ENCODE measurements at places on chromosomes 1 and 21. TPM values are rescaled to one million over a fixed set of nuclear protein-coding genes. Genes with fewer than 3 reads are reported as not detected.

Gene KIF17
- total RNA-seq: 0.80 TPM

- no peaks in the 10 kb centered on the region for H3K27me3 ChIP-seq
- H3K4me1 ChIP-seq: no peaks in the 10 kb centered on the region
- H3K27ac ChIP-seq: peak overlapping the region; percentile 1
- no peak for DNase-seq
- H3K36me3 ChIP-seq: no peaks in the 10 kb centered on the region
These were observed 69.9 kb upstream of the GCLM start for GRCh38 chr1:93979040-93979717.

- no peaks in the 10 kb centered on the region for H3K36me3 ChIP-seq
- H3K27ac ChIP-seq: no peak overlapping the region
- no peaks in the 10 kb centered on the region for H3K4me1 ChIP-seq
- DNase-seq: no peak
These were observed 43.5 kb downstream of the TRIM33 start for GRCh38 chr1:114467491-114467890.

- no peak for DNase-seq
- H3K27me3 ChIP-seq: no peaks in the 10 kb centered on the region
- no peaks in the 10 kb centered on the region for H3K36me3 ChIP-seq
- no peak overlapping the region for H3K4me3 ChIP-seq
These were observed 161.2 kb downstream of the HMCN1 start for GRCh38 chr1:185895208-185895900.

- H3K4me1 ChIP-seq: no peaks in the 10 kb centered on the region
- H3K27ac ChIP-seq: no peak within 1 kb of the TSS
- H3K4me3 ChIP-seq: peak within 1 kb of the TSS; percentile 28
These were observed at the start of gene CNKSR1 for GRCh38 chr1:26177182-26177684. TSS of gene CNKSR1 (plus strand) at chr1:26177491. CDS start at chr1:26177548, 57 bp downstream.

DNA sequence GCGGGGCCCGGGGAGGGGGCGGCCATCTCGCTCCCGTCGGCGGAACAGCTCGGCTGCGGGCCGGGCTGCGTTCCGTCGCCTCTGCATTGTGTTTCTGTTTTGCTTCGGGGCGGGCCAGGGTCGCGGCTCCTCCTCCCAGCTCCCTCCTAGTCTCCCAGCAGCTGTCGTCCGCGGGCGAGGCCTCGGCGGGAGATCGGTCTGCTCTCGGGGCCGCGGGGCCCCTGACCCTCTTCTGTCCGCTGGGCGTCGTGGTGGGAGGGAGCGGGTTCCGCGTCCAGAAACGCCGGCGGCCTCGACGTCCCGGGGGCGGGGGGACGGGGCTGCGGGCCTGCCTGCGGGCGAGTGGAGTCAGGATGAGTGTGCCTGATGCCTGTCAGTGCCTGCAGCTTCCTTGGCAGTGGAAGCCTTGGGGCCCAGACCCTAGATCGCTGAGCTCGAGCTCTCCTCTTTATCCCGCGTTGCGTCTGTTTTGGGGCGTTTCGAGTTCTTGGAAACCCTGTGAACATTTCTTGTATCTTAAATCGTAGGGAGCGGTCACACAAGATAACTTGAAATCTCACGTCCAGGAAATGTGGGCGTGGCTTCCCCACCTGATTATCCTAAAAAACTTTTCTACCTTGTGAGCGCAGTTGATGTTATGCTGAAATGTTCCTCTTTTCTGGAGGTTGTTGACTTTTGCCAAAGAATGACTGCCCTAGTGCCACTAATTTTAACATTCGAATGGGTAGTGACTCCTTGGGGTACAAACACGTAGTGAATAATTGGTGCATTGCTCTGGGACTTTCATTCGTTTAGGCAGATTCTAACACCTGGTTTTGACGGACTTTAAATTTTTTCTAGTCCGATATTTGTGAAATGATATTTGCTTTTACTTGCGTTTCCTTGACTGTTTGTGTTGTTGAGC is 676 bp downstream of the MORC3 start:
- peak overlapping the region; percentile 99 for H3K27ac ChIP-seq
- H3K4me3 ChIP-seq: peak overlapping the region; percentile 90
- peak; percentile 82 for DNase-seq

GRCh38 chr21:23694390-23694789 is 1912.9 kb downstream of the MRPL39 start:
- no peak for DNase-seq
- H3K27ac ChIP-seq: no peak overlapping the region
- H3K36me3 ChIP-seq: no peaks in the 10 kb centered on the region
- no peak overlapping the region for H3K4me3 ChIP-seq
- H3K4me1 ChIP-seq: no peaks in the 10 kb centered on the region
- H3K27me3 ChIP-seq: no peaks in the 10 kb centered on the region

Gene HCN3
- 24.9 TPM for total RNA-seq

DNA sequence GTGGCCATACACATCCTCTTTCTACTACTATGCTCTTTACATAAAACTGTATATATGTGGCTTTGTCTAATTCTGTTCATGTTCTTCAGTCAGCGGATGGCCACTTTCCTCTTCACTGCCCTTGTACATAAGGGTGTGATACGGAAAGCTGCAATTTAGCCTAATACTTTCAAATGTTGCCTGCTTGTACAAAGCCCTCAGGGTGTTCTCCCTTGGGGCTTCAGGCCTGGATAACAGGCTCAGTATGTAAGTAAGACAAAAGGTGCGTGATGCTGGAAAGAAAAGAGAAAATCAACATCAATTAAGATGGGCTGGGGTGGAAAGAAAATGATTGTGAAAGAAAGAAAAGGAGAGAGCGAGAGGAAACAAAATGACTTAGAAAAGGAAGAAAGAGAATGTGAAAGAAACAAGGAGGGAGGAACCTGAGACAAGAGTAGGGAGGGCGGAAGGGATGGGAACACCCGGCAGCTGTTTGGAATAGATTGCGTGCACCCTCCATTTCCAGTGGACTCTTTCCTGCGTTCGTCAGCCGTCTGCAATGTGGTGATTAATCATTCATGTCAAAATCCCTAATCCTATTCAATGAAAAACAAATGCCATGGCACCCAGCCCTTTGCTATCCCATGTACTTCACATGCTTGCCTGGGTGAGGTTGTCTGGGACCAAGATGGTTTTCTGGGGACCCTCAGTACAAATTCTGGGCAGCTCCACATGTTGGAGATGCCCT is 553.6 kb downstream of the NUF2 start:
- DNase-seq: peak; percentile 49
- H3K4me1 ChIP-seq: no peaks in the 10 kb centered on the region
- H3K4me3 ChIP-seq: no peak overlapping the region

Gene LRRC3
- 6.6 TPM for total RNA-seq

- no peak overlapping the region for H3K27ac ChIP-seq
- DNase-seq: no peak
- H3K4me1 ChIP-seq: no peaks in the 10 kb centered on the region
- H3K27me3 ChIP-seq: no peaks in the 10 kb centered on the region
- peaks cover 98% of the 10 kb centered on the region for H3K36me3 ChIP-seq
These were observed 47.2 kb downstream of the PRRC2C start for GRCh38 chr1:171532520-171532919.

GRCh38 chr21:34537838-34538237 is 25.8 kb upstream of the KCNE1 start:
- no peaks in the 10 kb centered on the region for H3K36me3 ChIP-seq
- H3K27ac ChIP-seq: no peak overlapping the region
- no peak overlapping the region for H3K4me3 ChIP-seq
- H3K27me3 ChIP-seq: no peaks in the 10 kb centered on the region

DNA sequence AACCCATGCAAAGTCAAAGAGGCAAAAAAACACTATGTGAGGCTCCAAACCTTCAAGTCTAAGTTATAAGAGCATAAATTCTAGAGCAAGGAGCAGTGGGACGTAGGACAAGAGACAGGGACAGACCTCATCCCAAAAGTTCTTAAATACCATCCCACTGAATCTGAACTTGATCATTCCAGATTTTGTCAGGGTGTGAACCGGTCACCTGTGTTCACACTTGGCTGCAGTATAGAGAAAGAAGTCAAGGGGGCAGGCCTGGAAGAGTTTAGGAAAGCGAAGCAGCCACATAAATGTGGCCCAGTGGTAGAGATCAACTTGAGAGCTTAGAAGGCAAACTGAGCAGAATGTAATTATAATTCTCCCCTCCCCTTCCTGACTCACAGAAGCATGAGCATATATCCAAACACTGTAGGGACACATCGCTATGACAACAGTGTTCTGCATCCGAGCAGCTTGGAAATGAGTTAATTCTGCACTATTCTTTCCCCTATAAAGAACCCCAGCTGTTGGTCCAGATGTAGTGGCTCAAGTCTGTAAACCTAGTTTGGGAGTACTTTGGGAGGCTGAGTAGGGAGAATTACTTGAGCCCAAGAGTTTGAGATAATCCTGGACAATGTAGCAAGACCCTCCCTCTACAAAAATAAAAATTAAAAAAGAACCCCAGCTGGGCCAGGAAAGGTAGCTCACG is 2.7 kb downstream of the AKR7A2 start:
- peaks cover 37% of the 10 kb centered on the region for H3K4me1 ChIP-seq
- DNase-seq: peak; percentile 10
- H3K27ac ChIP-seq: no peak overlapping the region
- H3K36me3 ChIP-seq: peaks cover 39% of the 10 kb centered on the region
- H3K27me3 ChIP-seq: no peaks in the 10 kb centered on the region

GRCh38 chr1:39266269-39266668 is 61.8 kb downstream of the MACF1 start:
- no peak overlapping the region for H3K4me3 ChIP-seq
- H3K27me3 ChIP-seq: no peaks in the 10 kb centered on the region
- no peaks in the 10 kb centered on the region for H3K36me3 ChIP-seq
- H3K4me1 ChIP-seq: peaks cover 25% of the 10 kb centered on the region
- DNase-seq: no peak
- H3K27ac ChIP-seq: no peak overlapping the region

DNA sequence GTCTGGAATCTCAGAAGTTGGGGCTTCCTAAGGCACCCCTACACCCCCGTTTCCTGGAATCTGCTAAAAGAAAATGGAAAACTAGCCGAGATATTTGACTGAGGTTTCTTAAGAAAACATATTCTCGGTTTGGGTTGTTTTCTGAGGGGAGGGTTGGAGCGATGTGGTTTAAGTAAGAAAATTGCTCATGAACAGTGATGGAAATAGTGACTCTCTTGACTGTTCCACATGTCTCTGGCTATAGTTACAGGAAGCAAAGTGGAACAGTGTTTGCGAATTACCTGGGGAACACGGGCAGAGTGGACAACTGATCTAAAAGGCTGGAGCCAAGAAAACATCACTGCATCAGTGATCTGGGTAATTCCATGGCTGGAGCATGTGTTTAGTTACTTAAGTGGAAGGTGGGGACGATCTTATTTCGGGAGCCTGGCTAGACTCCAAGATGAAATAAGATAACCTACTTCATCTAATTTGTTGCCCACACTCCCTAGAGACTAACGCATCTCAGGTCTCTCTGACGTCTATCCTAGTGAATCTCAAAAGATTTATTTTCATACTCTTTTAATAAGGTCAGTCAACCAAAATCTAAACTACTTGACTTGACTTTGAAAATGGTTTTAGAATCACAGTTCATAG is 92.4 kb downstream of the KCNJ15 start:
- no peaks in the 10 kb centered on the region for H3K4me1 ChIP-seq
- H3K4me3 ChIP-seq: no peak overlapping the region
- no peaks in the 10 kb centered on the region for H3K36me3 ChIP-seq
- no peak for DNase-seq
- no peaks in the 10 kb centered on the region for H3K27me3 ChIP-seq
- no peak overlapping the region for H3K27ac ChIP-seq

GRCh38 chr21:41482301-41482700 is 25.7 kb downstream of the TMPRSS2 start:
- H3K27ac ChIP-seq: no peak overlapping the region
- H3K4me3 ChIP-seq: no peak overlapping the region
- H3K36me3 ChIP-seq: peaks cover 67% of the 10 kb centered on the region
- peaks cover 43% of the 10 kb centered on the region for H3K4me1 ChIP-seq

GRCh38 chr1:181701891-181702290 is 218.6 kb downstream of the CACNA1E start:
- H3K27me3 ChIP-seq: no peaks in the 10 kb centered on the region
- H3K27ac ChIP-seq: no peak overlapping the region
- no peak overlapping the region for H3K4me3 ChIP-seq
- DNase-seq: no peak
- H3K36me3 ChIP-seq: no peaks in the 10 kb centered on the region

Gene KRTAP27-1
- total RNA-seq: not detected

Gene CNKSR1
- 97.1 TPM for total RNA-seq

DNA sequence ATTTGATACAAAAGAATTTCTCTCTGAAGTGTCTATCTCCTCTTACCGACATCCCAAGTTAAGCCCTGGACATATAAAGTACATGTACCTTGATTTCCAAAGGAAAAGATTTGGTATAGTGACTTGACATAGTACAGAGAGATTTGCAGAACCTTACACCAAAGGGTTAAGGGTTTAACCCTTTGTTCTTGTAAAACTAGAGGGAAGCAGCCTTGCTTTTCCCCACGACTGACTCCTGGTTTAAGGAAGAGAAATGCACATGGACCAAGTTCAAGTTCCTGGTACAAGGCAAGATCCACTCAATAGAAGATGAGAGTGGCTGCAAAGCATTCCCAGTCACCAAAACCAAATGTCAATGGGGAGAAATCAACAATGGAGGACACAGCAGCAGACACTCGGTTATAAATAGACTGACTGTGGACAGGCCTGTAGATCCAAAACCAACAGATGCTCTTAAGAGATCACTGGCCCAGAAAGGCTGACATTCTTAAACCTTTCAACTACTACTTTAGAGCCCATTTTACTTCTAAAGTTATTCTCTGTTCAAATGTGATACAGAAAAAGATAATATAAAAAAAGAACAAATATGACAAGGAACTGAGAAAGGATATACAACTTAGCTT is 69.4 kb downstream of the PUM1 start:
- H3K27ac ChIP-seq: no peak overlapping the region
- H3K36me3 ChIP-seq: no peaks in the 10 kb centered on the region
- no peaks in the 10 kb centered on the region for H3K27me3 ChIP-seq
- H3K4me1 ChIP-seq: no peaks in the 10 kb centered on the region
- DNase-seq: no peak

Gene CLCA1
- total RNA-seq: 130 TPM

Gene KRTAP11-1
- total RNA-seq: not detected

- no peaks in the 10 kb centered on the region for H3K4me1 ChIP-seq
- no peaks in the 10 kb centered on the region for H3K27me3 ChIP-seq
- no peak overlapping the region for H3K27ac ChIP-seq
- no peak overlapping the region for H3K4me3 ChIP-seq
- no peak for DNase-seq
These were observed 15.5 kb downstream of the PROX1 start for GRCh38 chr1:214003233-214003632.

Gene RTCA
- 71.8 TPM for total RNA-seq

Gene SNAP47
- 25.7 TPM for total RNA-seq

Gene RHD
- not detected for total RNA-seq

Gene CFH
- 78.4 TPM for total RNA-seq

Gene S100A8
- total RNA-seq: not detected

Gene FMO4
- 33.8 TPM for total RNA-seq

- no peaks in the 10 kb centered on the region for H3K27me3 ChIP-seq
- no peak for DNase-seq
- peak overlapping the region; percentile 63 for H3K4me3 ChIP-seq
These were observed 633 bp upstream of the ETNK2 start for GRCh38 chr1:204152310-204153044.

GRCh38 chr1:187114792-187115191 is 286.0 kb downstream of the PLA2G4A start:
- H3K36me3 ChIP-seq: no peaks in the 10 kb centered on the region
- no peak overlapping the region for H3K27ac ChIP-seq
- H3K4me3 ChIP-seq: no peak overlapping the region
- no peak for DNase-seq
- H3K4me1 ChIP-seq: no peaks in the 10 kb centered on the region

GRCh38 chr1:41830726-41831125 is 88.0 kb downstream of the HIVEP3 start:
- H3K27me3 ChIP-seq: no peaks in the 10 kb centered on the region
- no peak overlapping the region for H3K4me3 ChIP-seq
- H3K36me3 ChIP-seq: no peaks in the 10 kb centered on the region
- no peak overlapping the region for H3K27ac ChIP-seq

- H3K4me1 ChIP-seq: peaks cover 15% of the 10 kb centered on the region
- H3K4me3 ChIP-seq: no peak overlapping the region
- no peaks in the 10 kb centered on the region for H3K36me3 ChIP-seq
- H3K27me3 ChIP-seq: no peaks in the 10 kb centered on the region
- no peak overlapping the region for H3K27ac ChIP-seq
These were observed 69.0 kb downstream of the FAAP20 start for GRCh38 chr1:2125350-2126211.
